IMR-90 (cell line): ENCODE measurements at places on chromosomes 3 and 15. TPM values are rescaled to one million over a fixed set of nuclear protein-coding genes. Genes with fewer than 3 reads are reported as not detected.
A peak's percentile ranks its signal among the peaks of the same experiment; 100 is the strongest.

THRB gene
- total RNA-seq, result under 0.01 TPM in 1 of 2 replicates, not detected in the other

GRCh38 chr3:194986208-194987043 lies 284.5 kb downstream of the XXYLT1 start:
- no peak overlapping the region for H3K4me3 ChIP-seq
- H3K4me1 ChIP-seq, result no peaks in the 10 kb centered on the region
- H3K27me3 ChIP-seq, result peaks cover 26% of the 10 kb centered on the region
- no peak overlapping the region for H3K27ac ChIP-seq
- H3K36me3 ChIP-seq, result no peaks in the 10 kb centered on the region

GRCh38 chr3:126360714-126361060 lies 3.5 kb upstream of the KLF15 start:
- DNase-seq, result no peak
- no peak overlapping the region for H3K27ac ChIP-seq
- no peaks in the 10 kb centered on the region for H3K36me3 ChIP-seq
- peaks cover 60% of the 10 kb centered on the region for H3K27me3 ChIP-seq
- no peak overlapping the region for H3K4me3 ChIP-seq
- H3K4me1 ChIP-seq, result 0 out of 2 replicates have a peak, but pooled peaks cover 3% of the 10 kb centered on the region

GRCh38 chr3:168884353-168884903 lies 779.1 kb downstream of the MECOM start:
- no peaks in the 10 kb centered on the region; the same call in 1 of the 2 replicates for H3K4me1 ChIP-seq
- no peaks in the 10 kb centered on the region for H3K27me3 ChIP-seq
- DNase-seq, result peak; percentile 87
- no peak overlapping the region for H3K27ac ChIP-seq
- no peak overlapping the region for H3K4me3 ChIP-seq

GRCh38 chr3:126607214-126607908 lies 47.6 kb downstream of the TXNRD3 start:
- peak; percentile 77 for DNase-seq
- peaks cover 2% of the 10 kb centered on the region; the same call in 1 of the 2 replicates for H3K4me1 ChIP-seq
- H3K4me3 ChIP-seq, result no peak overlapping the region
- 0 out of 2 replicates have a peak, but pooled peaks cover 2% of the 10 kb centered on the region for H3K27me3 ChIP-seq
- H3K36me3 ChIP-seq, result peaks cover 9% of the 10 kb centered on the region

APBA2 gene
- total RNA-seq, result 27.8 and 33.0 TPM in 2 replicates

GRCh38 chr3:42216302-42216701 lies 49.7 kb downstream of the CCK start:
- H3K36me3 ChIP-seq, result peaks cover 8% of the 10 kb centered on the region
- H3K27me3 ChIP-seq, result no peaks in the 10 kb centered on the region
- DNase-seq, result no peak
- H3K4me1 ChIP-seq, result peaks cover 5% of the 10 kb centered on the region
- no peak overlapping the region for H3K4me3 ChIP-seq

ACTC1 gene
- 0.83 and 1.1 TPM in 2 replicates for total RNA-seq

DNA sequence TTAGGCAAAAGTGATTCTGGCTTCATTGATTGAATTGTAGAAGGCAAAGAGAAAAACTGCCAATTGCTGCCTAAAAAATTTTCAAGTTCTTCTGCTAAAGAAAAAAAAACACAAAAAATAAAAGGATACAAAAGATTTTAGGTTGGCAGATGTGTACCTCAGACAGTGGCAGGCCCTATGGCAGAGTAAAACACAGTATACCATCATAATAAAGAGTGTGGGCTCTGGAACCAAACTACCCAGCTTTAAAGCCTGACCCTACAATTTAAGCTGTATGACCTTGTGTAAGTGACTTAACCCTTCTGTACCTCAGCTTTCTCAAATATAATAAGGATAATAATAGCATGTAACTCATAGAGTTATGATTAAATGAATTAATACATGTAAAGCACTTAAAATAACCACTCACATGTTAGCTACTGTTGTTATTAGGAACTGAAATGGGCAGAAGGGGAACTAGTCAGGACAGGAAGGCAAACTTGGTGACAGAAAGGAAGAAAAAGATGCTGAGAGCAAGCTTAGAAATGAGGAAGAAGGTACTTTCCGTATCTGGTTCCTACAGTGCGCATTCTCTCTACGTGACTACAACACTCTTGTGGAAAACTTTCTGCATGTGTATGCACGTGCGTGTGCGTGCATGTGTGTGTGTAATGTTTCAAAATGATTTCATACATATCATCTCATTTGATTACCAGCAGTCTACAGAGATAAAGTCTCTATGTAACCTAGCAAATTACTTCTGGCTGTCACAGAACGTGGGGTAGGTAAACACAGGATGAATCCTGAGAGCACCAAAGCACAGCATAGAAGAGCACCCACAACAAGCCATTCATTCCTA lies 13.6 kb upstream of the GATM start:
- no peak for DNase-seq
- H3K27me3 ChIP-seq, result peaks cover 19% of the 10 kb centered on the region
- no peak overlapping the region for H3K27ac ChIP-seq

SERINC4 gene
- under 0.01 TPM in 1 of 2 replicates, not detected in the other for total RNA-seq

- H3K27me3 ChIP-seq, result peaks cover 1% of the 10 kb centered on the region; the same call in 1 of the 2 replicates
Observed at GRCh38 chr3:48232232-48232631, 8.7 kb upstream of the ZNF589 start.

DNA sequence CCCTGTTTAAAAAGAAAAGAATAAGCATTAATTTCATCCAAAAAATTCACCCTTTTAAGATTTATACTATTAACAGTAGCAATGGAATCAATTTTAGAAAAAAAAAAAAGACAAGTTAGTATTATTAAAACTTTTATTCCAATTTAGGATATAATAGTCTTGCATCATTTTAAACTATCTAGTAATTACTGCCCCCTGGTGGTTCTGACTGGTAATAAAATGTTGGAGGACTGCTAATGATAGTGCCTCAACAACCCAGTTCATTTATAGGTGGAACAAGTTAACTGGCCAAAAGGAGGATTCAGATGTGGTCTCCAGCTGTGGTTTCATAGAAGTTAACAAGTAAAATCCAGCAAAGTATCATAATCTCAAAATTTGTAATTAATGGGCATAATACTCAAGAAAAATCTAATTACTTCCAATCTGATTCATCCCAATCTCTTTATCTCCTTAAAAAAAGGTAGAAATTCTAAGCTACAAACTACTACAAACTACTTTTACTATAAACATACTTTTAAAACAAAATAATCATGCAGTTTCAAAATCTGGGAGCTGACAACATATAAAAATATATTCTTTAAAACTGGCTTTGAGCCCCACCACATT lies 30.7 kb upstream of the WDR49 start:
- peaks cover 3% of the 10 kb centered on the region for H3K36me3 ChIP-seq
- DNase-seq, result peak; percentile 58
- H3K27ac ChIP-seq, result no peak overlapping the region
- no peaks in the 10 kb centered on the region for H3K27me3 ChIP-seq

LOXL1 gene
- total RNA-seq, result 146 and 148 TPM in 2 replicates

PIGBOS1 gene
- 11.7 and 12.7 TPM in 2 replicates for total RNA-seq

PLSCR2 gene
- total RNA-seq, result not detected in 2 replicates

AGBL1 gene
- total RNA-seq, result not detected in 2 replicates

UPK1B gene
- total RNA-seq, result 0.28 and 0.36 TPM in 2 replicates

DNA sequence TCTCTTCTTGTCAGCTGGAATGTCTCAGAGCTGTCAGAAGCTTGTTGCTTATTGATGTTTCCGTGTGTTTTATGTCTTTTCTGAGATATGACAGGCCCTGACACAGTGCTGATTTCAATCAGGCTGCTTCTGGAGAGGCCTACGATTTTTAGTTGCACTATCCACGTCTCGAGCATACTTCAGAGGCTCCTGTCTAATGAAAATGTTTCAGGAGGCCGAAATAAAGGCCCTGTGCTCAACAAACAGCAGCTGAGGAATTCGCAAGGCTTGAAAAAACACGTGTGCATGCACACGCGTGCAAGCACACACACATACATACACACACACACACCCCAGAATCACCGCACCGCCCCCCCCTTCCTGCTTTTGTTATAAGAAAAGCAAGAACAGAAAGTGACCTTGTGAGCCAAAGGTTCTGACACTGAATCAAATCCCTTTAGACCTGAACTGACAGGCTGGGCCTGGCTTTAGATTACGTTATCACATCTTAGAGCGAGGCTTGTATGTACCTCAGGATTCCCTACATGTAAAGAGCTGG lies 296.6 kb downstream of the NR2F2 start:
- H3K4me1 ChIP-seq, result no peaks in the 10 kb centered on the region
- no peaks in the 10 kb centered on the region for H3K27me3 ChIP-seq
- no peaks in the 10 kb centered on the region for H3K36me3 ChIP-seq
- H3K27ac ChIP-seq, result no peak overlapping the region
- DNase-seq, result no peak
- H3K4me3 ChIP-seq, result no peak overlapping the region

- H3K27ac ChIP-seq, result no peak overlapping the region
- H3K36me3 ChIP-seq, result no peaks in the 10 kb centered on the region
- peaks cover 11% of the 10 kb centered on the region for H3K4me1 ChIP-seq
Observed at GRCh38 chr3:117549716-117550115, 840.1 kb downstream of the TUSC7 start.

- H3K4me3 ChIP-seq, result no peak overlapping the region
- no peaks in the 10 kb centered on the region for H3K27me3 ChIP-seq
- H3K36me3 ChIP-seq, result no peaks in the 10 kb centered on the region
- no peak overlapping the region for H3K27ac ChIP-seq
- no peaks in the 10 kb centered on the region for H3K4me1 ChIP-seq
Observed at GRCh38 chr3:24138876-24139256, 193.8 kb downstream of the NR1D2 start.

KLF15 gene
- under 0.01 and 0.18 TPM in 2 replicates for total RNA-seq

TMEM266 gene
- total RNA-seq, result under 0.01 TPM in 1 of 2 replicates, not detected in the other

GRCh38 chr3:47034868-47035489 lies 55.5 kb downstream of the NBEAL2 start:
- H3K4me3 ChIP-seq, result no peak overlapping the region
- H3K4me1 ChIP-seq, result peaks cover 8% of the 10 kb centered on the region
- no peaks in the 10 kb centered on the region for H3K27me3 ChIP-seq
- H3K36me3 ChIP-seq, result peaks cover 26% of the 10 kb centered on the region
- no peak for DNase-seq
- no peak overlapping the region for H3K27ac ChIP-seq
